NCI-H1417 treated with DMSO at 0.1 percent for 48 hours (cell line): ENCODE measurements at places on chromosomes 12 and 14.

DNA sequence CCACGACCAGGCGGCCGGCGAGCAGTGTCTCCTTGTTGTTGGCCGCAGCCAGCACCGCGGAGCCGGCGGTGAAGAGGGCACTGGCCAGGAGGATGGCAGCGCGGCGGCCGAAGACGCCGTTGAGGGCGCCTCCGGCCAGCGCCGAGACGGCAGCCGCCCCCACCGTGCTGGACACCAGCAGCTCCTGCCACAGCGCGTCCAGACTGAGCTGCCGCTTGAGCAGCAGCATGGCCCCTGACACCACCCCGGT, 691 bp downstream of the SLC2A13 start:
- no peak for DNase-seq

DNA sequence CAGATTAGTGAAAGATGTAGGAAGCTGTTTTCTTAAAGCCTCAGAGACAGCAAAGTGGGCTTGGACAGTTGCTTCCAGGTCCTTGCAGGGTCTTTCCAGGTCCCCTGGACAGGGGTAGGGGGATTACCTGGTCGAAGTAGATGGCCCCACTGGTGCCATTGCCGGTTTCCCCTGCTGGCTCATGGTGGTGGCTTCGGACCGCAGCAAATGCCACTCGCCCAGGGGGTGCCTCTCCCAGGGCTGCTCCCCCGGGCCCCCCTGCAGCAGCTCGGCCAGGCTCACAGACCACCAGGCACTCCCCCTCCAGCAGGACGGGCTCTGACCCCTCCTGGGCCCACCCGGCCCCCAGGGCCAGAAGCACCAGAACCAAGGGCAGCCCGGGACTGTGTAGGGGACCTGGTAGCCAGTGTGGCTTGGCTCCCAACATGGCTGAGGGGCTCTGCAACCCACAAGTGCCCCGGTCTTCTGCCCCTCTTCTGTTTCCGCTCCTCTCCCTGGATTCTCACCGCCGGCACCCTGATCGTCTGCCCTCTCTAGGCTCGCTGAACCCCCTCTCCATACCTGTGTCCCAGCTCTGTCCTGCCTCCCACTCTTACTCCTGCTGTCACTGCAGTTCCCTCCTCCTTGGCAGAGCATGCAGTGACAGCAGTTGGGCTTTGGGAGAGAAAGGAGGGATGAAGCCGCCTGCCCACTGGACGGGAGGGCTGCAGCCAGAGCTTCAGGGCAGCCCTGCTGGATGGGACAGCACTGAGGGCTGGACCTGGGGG, 657 bp downstream of the CBLN3 start:
- no peak for DNase-seq

DNA sequence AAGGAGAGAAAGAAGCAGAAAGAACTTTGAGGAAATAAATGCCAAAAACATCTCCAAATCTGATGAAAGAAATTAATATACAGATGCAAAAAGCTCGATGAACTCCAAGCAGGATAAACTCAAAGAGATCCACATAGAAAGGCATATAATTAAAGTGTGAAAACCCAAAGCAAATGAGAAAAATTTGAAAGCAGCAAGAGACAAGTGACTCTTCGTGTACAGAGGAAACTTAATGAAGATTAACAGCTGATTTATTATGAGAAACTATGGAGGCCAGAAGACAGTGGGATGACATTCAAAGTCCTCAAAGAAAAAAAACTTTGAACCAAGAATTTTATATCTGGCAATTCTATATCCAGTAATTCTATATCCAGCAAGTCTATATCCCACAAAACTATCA, 163.0 kb upstream of the TMCC3 start:
- DNase-seq: no peak

DNA sequence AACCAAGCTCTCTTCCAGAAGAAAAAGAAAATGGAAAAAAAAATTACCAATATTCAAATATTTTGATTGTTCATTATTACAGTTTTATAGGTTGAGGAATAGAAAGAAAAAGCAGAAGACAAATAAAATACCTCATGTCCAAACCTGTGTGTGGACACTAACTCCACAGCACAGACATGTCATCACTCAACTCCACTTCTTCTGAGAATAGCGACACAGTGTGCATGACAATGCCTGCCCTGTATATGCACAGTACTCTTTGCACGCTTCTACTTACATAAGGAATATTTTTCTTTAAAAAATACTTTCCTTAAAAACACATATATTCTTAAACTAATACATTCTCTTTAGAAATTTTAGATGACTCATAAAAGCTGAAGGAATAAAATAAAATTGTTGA, 81.1 kb downstream of the HMGA2 start:
- DNase-seq: no peak

DNA sequence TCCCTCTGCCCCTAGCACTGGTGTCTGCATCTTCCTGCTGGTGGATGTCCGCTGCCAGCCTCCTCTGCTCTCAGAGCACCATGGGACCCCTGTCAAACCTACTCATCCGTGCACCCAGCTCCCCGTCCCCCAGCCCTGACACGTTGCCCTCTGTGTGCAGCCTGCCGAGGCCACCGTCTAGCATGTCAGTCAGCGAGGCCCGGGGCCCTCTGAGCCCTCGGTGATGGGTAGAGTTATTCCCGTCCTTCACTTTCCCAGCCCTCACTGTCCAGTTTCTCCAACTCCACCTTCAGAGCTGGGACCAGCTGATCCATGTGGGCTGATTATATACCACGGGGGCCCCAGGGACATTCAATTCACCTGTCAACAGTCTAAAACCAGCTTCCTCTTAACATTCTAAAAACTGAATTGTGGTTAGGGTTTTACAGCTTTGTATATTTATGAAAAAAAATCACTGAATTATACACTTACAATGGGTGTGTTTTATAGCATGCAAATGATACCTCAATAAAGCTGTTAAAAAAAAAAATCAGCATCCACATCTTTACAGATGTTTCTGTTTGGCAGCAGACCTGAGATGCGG, 61.3 kb downstream of the CCDC88C start:
- DNase-seq: no peak

GRCh38 chr14:23365036-23365731, at the start of gene EFS:
Gene EFS, minus strand, starts transcription at chr14:23365172. Its CDS starts 147 bp downstream, at chr14:23365025.
- no peak for DNase-seq

DNA sequence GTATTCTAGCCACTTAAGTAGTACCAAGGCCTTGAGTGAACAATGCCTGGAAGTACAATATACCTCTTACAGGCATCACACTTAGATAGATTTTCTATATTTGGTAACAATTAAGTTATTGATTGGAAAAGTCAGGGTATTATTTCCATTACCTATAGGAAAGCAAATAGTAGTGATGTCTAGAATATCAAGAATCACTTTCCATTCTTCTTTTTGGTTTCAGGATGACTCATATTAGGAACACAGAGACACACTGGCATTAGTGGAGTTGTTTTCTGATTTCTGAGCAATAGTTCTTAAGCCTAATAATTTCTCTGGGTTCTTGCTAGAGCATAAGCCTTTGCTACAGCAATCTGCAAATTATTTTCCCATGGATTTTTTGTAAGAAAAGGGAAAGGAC, 1640.0 kb upstream of the SEL1L start:
- no peak for DNase-seq

DNA sequence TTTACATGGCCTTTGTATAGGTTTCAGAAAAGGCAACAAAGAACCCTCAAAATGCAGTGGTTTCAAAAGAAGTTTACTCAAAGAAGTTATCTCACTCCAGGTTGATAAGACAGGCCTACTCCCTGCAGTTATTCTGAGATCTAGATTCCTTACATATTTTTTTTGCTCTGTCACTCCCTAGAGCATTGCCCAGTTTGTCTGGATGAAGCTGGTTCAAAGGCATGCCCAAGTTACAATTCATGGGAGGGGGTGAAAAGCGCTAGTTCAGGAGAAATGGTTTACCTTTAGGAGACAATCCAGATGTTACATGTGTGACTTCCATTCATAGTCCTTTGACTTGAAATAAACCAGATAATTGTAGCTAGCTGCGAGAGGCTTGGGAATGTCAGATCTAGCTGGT, 115.0 kb downstream of the TPH2 start:
- no peak for DNase-seq

- no peak for DNase-seq
Measured at GRCh38 chr12:123121670-123122069, 29.2 kb downstream of the PITPNM2 start.

DNA sequence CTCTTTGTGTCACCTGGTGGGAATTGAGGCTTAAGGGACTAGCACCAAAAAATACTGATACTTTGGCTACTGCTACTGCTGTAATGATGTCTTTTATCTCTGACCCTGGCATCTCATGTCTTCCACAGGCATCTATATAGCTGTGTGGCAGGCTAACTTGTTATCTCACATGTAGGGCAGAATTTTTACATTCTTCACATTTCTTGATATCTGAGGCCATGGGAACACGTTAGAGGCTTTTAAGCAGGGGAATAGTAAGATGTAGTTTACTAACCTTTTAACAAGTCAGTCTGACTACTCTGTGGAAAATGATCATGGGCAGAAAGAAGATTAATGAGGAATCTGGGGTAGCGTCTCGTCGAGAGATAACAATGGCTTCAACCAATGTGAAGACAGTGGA, 498.4 kb downstream of the PCNX1 start:
- no peak for DNase-seq

DNA sequence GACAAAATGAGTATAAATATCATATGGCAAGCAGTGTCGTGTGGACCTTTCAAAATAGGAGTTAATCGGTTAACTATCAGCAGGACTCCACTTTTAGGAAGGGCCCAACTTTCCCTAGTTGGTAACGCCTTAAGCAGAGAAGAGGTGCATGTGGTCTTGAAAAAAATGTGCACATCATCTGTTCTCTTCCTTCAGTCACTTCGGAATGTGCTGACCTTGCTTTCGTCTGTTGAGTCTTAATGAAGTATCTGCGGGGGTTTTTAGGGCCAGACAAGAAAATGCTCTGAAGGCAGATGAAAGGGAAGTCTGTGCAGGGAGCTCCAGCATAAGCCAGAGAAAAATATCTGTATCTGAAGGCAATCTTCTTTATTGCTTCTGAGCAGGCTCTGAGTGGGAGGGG, 185.2 kb downstream of the AEBP2 start:
- no peak for DNase-seq

DNA sequence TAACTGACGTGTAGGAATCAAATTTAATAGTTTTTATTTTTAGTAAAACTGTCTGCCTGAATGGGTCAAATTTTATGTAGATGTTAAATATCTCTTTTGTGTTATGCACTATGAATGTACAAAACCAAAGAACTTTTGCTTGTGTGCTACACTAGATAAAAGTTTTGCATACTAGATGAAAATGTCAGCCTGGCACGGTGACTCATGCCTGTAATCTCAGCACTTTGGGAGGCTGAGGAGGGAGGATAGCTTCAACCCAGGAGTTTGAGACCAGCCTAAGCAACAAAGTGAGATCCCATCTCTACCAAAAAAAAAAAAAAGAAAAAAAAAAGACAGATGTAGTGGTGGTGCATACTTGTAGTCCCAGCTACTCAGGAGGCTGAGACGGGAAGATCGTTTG, 11.1 kb downstream of the AEBP2 start:
- no peak for DNase-seq

DNA sequence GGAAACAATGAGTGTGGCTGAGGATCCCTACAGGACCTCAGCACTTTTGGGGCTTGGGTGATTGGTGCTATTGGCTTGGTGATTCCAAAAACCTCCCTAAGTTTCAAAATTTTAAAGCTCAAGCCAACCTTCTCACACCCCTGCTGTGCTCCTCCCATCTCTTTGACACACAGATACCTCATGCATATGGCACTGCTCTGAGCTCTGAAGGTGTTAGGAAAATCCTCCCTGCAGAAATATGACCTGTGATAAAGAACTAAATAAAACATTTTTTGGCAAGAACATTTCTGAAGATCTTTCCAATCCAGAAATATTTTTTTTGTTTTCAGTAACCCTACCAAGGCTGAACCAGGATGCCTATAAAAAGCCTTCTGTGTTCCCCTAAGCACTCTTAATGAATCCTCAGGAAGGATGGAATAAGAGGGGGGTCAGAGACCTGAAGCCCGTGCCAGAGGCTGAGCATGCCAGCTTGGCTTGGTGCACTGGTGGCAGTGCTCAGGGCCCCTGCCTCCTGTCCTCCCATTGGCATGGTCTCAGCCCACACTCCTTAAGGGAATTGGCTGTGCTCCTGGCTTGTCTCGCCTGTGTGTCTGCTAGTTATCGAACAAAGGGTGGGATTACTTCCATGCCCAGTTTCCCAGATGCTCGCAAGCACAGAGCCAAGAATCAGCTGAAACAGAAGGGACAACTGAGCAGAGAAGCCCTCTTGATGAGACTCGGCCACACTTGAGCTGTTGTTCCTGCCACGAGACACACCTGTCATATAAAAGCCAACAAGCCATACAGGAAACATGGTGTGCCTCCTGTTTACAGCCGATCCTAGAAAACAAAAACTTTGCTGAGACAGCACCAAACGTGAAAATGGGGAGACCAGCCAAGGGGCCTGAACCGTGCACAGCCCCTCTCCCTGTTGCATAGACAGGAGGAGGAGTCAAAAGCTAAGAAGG, 132.7 kb upstream of the EEA1 start:
- DNase-seq: no peak

DNA sequence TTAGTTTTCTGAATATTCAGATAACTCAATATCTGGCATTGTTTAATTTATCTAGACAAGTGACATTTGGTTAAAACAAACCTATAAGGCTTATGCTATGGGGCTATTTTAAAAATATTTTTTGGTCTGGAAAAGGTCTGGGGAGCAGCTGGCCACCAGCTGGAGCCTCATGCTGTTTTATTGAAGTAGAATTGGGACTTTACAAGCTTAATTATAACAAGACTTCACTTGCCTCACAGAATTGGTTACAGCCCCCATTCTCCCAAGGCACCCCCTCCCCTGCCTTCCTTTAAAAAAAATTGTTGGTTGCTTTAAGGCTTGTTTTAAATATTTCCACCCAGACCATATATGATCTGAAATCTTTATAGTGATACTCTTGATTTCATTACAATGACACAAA, 453.9 kb downstream of the ADAMTS20 start:
- DNase-seq: no peak

- DNase-seq: no peak
Measured at GRCh38 chr12:73136386-73136785, 864.2 kb downstream of the TRHDE start.

- no peak for DNase-seq
Measured at GRCh38 chr12:18261273-18261672, at the start of gene PIK3C2G. Gene PIK3C2G, plus strand, starts transcription at chr12:18261518. Its CDS starts 20,564 bp downstream, at chr12:18282082.
